ENCODE measurements at places on chromosomes 11 and 22.

DNA sequence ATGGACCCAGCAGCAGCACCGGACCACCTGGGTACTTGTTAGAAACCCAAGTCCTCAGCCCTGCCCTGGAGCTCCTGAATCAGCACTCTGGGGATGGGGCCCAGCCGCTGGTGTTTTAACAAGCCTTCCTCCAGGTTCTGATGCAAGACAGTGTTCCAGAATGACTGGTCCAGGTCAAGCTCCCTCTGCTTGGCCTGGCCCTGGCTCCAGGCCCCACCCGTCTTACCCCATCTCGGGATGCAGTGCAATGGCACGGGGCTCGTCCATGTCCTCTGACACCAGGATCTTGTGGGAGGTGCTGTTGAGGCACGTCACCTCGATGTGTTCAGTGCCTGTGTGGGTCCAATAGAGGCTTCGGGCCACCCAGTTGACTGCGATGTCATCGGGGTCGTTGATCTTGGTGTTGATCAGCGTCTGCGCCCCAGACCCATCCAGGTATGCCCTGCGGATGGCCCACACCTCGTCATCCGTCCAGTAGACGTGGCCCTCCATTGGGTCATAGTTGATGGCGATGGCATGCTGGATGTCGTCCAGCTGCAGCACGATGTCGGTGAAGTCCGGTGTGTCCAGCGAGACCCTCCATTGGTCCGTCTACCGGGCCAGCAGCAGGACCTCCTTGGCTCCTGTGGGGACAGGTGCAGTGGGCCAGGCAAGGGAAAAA lies 140.3 kb downstream of the CRYBB2 start:
- DNase-seq = no peak

DNA sequence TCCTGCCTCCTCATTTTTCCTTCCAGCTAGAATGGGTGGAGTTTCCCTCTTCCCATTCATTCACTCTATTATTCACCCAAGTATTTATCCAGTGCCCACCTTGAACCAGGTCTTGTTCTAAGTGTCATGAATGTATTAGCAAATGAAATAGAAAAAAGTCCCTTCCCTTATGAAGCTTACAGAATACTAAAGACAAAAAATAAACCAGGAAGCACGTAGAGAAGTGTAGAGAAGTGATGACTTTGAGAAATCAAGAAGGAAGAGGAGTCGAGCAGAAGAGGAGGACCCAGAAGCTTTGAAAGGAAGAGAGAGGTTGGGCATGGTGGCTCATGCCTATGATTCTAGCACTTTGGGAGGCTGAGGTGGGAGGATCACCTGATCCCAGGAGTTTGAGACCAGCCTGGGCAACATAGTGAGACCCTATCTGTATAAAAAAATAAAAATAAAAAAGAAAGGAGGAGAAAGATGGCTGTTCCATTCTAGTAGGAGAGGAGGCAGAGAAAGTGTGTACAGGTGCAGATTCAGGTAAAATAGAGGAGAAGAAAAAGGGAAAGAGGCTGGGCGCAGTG lies 17.1 kb upstream of the SYVN1 start:
- no peak for DNase-seq

- no peak for DNase-seq
These were observed 270.7 kb downstream of the TBC1D22A start for GRCh38 chr22:47032956-47033647.

- no peak for DNase-seq
These were observed 25.7 kb downstream of the TUB start for GRCh38 chr11:8106679-8107078.

- no peak for DNase-seq
These were observed 3.2 kb upstream of the CSDC2 start for GRCh38 chr22:41557401-41558240.

- DNase-seq = no peak
These were observed 30.6 kb downstream of the EXPH5 start for GRCh38 chr11:108562746-108563581.

DNA sequence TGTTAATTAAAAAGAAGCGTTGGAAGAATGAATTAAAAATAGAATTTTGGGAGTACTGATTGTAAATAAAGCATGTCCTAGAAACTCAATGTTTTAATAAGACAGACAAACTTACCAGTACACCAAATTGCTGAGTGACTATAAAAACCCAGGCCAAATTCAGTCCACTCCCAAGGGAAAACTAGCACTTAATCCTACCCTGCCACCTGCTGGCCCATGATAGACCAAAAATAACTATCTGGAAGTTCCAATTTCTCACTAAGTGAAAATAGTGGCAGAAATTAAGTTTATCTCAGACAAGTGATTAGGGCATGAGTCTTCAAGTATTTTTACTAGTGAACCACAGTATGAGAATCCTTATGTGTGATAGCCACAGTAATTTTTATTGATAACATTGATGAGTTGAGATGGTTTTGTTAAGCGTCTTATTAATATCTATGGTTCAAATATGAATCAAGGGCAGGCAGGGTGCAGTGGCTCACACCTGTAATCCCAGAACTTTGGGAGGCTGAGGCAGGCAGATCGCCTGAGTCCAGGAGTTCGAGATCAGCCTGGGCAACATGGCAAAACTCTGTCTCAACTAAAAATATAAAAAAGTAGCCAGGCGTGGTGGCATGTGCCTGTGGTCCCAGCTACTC lies 9.8 kb upstream of the DDX10 start:
- peak; percentile 3 for DNase-seq

DNA sequence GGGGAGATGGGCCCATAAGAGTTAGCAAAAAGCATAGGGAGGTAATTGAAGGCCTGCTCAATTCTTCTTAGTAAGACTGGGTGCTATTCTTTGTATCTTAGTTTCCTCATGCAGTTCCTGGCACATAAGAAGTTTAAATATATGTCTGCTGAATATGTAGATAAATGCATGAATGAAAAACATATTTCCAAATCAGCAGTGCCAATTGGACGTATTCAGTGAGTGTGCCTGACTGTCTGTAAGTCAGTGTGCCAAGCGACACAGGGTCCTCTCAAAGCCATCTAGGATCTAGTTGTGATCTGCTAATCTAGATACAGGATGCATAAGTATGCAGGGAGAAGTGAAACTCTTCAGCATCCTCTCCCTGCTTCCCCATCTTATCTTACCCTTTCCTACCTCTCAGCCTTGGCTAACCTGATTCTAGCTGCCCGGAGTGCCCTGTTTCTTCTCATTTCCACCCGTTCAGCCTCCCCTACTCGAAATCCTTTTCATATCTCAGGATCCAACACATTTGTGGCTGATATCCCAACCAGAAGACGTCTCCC lies 91.1 kb upstream of the SORL1-AS1 start:
- no peak for DNase-seq

DNA sequence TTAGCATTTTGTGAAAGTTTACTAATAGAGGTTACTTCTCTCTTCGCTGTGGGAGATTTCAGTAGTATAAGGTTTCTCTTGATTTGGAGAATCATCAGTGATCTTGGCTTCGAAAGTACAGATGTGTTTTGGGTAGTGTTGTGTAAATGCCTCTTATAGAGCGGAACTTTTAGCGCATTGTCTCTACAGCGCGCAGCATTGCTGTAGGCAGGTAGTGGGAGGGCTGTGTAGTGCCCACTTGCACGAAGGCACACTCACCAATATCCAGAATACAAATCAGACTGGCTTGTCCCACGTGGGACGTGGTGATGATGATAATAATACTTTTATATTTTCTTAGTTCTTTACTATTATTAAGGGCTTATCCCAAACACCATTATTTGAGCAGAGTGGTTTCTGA lies 51.4 kb downstream of the FAM83F start:
- DNase-seq = no peak

GRCh38 chr11:115300660-115301428 lies 203.4 kb downstream of the CADM1 start:
- no peak for DNase-seq

- DNase-seq = no peak
These were observed 15.7 kb downstream of the ZNF215 start for GRCh38 chr11:6941970-6942369.

GRCh38 chr11:70854901-70855556 lies 397.3 kb downstream of the SHANK2 start:
- DNase-seq = no peak

GRCh38 chr11:122656073-122656630 lies 630 bp downstream of the UBASH3B start:
- DNase-seq = peak; percentile 52

DNA sequence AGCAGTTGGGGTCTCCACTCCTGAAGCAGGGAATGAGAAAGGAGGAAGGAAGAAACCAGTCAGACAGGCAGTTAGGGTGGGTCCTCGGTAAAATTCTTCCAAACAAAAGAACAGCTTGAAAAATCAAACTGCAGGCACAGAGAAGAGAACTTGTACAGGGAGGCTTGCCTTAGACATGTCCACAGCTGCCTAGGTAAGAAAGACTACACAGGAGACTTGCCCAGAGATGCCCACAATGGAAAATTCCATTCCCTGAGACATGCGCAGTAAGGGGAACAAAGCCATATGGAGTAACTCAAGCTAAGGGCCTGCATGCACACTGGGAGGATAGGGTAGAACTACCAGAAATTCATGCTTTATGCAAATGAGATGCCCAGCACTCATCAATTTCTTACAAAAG lies 9.8 kb downstream of the KCNJ11 start:
- DNase-seq = no peak

- no peak for DNase-seq
These were observed 61.2 kb downstream of the CLPB start for GRCh38 chr11:72373163-72373562.

- DNase-seq = no peak
These were observed 92.3 kb upstream of the B3GAT1 start for GRCh38 chr11:134504146-134504905.

DNA sequence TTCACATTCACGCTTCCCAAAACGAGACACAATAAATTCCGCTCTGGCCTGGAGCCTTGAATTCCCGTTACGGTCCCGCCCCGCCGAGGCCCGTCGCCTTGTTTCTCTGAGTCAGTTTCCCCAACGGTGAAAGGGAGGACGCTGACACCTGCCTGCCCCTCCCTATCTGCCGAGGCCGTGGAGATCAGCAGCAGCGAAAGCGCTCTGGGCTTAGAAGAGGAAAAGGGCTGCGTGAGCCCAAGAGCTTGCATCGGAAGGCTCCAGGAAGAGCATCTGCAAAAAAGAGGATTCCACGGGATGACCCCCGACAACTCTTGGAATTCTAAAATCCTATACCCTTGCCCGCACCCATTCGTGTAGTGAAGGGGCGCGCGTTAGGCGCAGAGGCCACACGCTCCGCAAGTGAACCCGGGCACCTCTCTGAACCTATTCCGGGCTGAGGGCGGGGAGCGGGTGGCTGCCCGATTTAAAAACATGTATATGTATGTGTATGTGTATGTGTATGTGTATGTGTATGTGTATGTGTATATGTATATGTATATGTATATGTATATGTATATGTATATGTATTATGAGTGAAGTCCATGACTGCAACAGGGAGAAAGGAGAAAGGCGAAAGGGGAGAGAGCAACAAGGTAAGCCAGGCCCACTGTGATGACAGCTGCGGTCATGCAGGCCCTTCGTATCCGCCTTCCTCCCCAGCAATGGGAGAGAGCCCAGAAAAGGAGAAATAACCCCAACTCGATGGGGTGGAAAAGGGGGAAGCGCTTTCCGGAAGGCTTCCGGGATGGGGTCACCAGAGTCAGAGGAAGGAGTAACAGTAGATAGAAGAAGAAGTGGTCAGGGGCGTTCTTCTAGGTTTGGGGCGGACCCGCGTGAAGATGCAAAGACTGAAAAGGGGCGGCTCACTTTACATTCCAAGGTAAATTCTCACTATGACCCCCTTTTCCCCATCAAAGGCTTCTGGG lies 948 bp upstream of the MRTFA start:
- peak; percentile 64 for DNase-seq

GRCh38 chr11:2139123-2139521 lies at the start of gene IGF2:
Gene IGF2, minus strand, starts transcription at chr11:2139389. Its CDS starts 3,866 bp downstream, at chr11:2135523.
- no peak for DNase-seq

GRCh38 chr11:78427615-78428265 lies 10.1 kb upstream of the GAB2 start:
- no peak for DNase-seq

GRCh38 chr11:57674251-57674650 lies 6.3 kb downstream of the ZDHHC5 start:
- DNase-seq = no peak

GRCh38 chr11:15641271-15642045 lies 526.7 kb downstream of the INSC start:
- no peak for DNase-seq

DNA sequence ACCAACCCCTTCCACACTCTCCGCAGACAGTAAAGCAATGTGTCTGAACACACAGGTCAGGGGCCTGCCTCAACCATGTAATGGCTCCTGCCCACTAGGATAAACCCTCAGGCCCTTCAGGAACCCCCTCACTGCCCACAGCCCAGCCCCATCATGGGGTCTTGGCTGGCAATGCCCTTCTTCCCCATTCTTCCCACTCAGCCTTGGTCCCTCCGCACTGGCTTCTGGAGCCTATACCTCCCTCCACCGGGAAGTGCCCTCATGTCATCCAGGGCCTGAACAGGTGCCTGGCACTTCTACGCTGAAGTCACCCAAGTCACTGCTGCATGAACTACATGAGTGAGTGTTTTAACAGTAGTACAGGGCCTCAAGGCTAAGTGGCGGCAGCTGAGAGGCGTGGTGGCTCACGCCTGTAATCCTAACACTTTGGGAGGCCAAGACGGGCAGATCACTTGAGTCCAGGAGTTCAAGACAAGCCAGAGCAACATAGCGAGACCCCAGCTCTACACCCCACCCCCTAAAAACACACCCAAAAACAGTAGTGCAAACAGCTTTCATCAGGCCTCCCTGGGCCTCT lies 74.8 kb upstream of the PITPNB start:
- no peak for DNase-seq

DNA sequence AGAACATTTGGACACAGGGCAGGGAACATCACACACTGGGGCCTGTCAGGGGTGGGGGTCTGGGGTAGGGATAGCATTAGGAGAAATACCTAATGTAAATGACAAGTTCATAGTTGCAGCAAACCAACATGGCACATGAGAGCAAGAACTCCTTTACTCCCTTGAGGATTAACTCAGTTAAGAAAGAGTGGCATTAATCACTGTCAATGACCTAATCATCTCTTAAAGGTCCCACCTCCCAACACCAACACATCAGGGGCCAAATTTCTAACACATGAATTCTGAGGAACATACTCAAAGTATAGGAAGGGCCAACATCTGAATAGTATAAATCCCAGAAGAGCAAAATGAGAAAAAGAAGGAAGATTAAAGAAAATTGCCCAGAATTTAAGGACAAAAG lies 272.9 kb downstream of the SWAP70 start:
- no peak for DNase-seq

GRCh38 chr11:1516273-1517067 lies 29.9 kb upstream of the MOB2 start:
- DNase-seq = no peak

GRCh38 chr11:94870422-94870821 lies 102.3 kb downstream of the AMOTL1 start:
- no peak for DNase-seq

- DNase-seq = peak; percentile 58
These were observed 741 bp upstream of the TMEM179B start for GRCh38 chr11:62786318-62787004.

DNA sequence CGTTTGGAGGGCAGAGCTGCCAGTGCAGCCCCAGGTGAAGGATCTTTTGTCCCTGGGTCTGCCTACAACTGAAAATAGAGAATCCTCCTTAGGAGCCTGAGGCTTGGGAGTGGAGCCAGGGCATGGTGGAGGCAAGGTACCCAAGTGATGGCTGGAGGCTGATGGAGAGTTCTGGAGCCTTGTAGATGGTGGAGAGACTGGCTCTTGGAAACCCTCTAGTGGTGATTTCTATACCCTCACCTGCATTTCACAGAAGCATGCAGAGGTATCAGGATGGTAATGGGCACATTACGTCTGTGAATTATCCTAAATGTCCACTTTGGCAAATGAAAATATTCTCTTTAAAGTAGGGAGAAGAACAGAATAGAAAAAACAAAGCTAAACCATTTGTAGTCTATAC lies 44.4 kb downstream of the INSC start:
- DNase-seq = no peak

- no peak for DNase-seq
These were observed 68.9 kb upstream of the GNAZ start for GRCh38 chr22:23001463-23001862.

Data from activated naive CD4-positive, alpha-beta T cell (primary cell).